ENCODE measurements at places on chromosomes 5 and 9.

DNA sequence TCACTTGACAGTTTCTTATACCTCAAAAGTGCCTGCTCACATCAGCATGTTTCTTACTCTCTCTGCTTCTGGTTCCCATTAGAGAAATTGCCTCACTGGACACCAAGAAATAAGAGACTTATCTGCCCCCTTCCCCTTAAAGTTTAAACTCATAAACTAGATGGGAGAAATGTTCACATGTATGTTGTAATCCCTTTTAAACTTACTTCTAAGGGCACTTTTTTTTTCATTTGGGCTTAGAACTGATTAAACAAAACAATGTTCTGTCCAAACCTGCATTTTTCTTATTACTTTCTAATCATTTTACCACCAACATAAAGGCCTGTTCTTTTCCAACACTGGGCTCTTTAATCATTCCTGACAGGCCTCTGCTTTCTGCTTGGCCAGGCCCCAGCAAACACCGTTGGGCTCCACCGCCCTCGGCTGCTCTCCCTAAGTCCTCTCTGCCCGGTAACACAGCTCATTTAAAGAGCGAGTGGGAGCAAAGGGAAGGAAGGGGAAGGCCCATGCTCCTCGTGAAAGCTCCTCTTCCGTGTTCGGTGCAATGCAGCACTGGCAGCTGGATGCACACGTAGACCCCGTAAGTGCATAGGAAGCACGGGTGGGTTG, 53.4 kb downstream of the ROR2 start:
- no peak for DNase-seq

DNA sequence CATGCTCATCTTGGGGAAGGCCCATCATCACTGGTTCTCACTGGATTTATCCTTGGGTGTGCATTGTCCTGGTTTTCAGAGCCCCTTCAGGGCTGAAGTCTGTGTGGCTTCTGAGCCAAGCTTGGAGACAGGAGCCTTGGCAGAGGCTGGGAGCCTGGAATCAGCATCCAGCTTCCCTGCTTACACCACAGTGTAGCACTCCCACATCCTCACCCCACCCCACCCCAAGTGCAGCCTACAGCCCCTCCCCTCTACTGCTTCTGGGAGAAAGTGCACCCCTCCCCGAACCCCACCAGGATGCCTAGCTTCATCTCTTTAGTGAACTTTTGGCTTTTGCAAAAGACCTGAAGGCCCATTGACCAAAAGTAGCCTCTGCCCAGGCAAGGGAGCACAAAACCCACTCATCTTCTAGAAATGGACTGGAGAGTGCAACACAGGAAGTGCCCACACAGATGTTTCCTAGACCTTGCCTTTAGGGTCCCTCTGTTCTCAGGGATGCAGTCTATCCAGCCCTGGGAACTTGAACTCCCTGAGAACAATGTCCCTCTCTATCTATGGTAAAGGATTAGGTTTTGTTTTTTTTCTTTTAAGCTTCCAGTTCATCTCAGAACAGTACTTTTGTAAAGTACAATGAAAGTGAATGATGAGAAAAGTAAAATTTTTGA, 189.7 kb downstream of the PALM2AKAP2 start:
- DNase-seq = no peak

GRCh38 chr5:10699987-10700386, 61.0 kb downstream of the DAP start:
- DNase-seq = no peak

- DNase-seq = no peak
Measured at GRCh38 chr5:89437450-89438435, 554.8 kb upstream of the MEF2C start.

GRCh38 chr9:120625222-120625621, 45.3 kb upstream of the CDK5RAP2 start:
- DNase-seq = no peak

- DNase-seq = peak; percentile 63
Measured at GRCh38 chr9:72524820-72525540, 3.6 kb downstream of the TMC1 start.

GRCh38 chr9:86604741-86605140, 250.5 kb upstream of the TUT7 start:
- DNase-seq = no peak

- DNase-seq = no peak
Measured at GRCh38 chr5:164115420-164115819, 610.0 kb downstream of the MAT2B start.

DNA sequence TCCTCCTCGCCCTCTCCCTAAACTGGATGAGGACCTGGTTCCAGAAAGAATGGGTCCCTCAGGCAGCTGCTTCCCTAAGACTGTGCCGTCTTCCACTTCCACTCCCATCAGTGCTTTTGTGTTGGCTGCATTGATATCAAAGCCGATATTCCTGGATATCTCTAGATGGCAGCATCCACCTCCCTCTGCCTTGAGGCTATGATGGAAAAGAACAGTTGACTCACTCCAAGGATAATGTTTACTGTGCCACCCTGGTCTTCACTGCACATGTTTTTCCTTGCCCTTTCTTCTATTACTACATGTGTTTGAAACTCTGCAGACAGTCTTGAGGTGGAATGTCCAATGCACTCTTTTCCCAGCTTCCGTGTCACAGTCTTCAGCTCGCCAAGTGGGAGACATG, 211.6 kb downstream of the MAST4 start:
- no peak for DNase-seq

All from activated CD4-positive, alpha-beta T cell treated with anti-CD3 and anti-CD28 coated beads, Interleukin-2, Interleukin-4, amounts not matched to agents 100 ng/mL and 50 ng/mL, durations not matched to agents 16 hours and 8 hours (primary cell).